ENCODE measurements at places on chromosomes 4 and X.

DNA sequence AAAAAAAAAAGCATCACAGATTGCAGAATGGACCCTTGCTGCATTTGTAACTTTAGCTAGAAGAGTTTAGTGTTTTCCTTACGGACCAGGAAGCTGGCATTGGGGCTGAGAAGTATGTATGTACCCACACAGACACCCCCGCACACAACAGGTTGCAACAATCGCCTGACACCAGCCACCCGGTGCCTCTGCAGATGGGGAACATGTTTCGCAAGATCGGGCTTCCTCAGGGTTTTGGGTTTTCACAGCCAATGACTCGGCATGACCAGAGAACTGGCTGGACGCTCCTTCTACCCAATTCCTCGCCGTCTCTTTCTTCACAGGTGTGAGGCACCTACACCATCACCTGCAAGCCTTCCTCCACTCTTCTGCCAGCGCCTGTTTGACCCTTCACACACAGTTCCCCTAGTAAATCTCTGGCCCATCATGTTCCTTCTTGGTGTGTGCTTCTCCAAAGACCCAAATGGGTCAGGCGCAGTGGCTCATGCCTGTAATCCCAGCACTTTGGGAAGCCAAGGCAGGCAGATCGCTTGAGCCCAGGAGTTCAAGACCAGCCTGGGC lies 70.4 kb downstream of the DHRSX start:
- no peak for DNase-seq

DNA sequence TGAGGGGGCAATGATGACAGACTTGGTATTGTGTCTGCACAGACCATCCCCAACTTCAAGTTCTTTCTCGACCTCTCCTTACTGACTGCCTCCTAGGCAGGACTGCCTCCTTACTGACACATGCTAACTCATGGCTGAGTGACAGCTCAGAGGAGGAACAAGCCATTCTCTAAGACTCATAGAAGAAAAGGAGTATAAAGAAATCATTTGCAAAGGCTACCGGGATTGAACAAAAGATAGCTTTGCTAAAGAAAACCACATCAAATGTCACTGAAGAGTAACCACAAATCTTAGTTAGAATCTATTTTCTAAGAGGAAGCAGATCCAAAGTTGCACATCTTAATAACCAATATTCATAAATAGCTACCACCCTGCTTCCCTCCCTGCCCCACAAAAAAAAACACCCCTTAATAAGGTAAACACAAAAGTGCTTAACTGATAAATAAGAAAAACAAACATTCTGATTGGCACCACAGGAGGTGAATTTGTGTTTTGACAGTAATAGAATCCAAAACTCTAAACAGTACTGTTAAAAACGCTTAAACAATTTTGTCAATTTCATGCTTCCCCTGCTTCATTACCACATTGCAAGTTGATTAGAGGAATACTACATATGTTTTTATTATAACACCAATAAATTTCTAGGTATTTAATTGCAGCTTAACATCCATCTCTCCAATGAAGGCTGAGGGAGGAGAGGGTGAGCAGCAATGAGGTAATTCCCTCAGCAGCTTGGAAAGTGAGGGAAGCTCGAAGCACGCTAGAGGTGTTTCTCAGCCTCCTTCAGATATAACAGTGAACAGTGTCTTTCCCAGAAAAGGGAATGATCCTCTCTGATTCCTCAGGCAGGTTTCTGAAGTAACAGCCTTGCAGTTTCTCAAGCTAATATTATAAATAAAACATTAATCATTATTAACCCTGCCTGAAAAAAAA lies 160.0 kb downstream of the HNRNPD start:
- no peak for DNase-seq

GRCh38 chrX:101029665-101030064 lies 22.2 kb downstream of the TRMT2B start:
- no peak for DNase-seq

- DNase-seq: no peak
Measured at GRCh38 chr4:140150636-140150885, 3.4 kb downstream of the MAML3 start.

GRCh38 chrX:76893930-76894329 lies 466.4 kb downstream of the MAGEE1 start:
- no peak for DNase-seq

GRCh38 chr4:135186002-135186401 lies 984.4 kb upstream of the PABPC4L start:
- no peak for DNase-seq

- DNase-seq: no peak
Measured at GRCh38 chr4:108775921-108776320, 13.1 kb upstream of the ETNPPL start.

DNA sequence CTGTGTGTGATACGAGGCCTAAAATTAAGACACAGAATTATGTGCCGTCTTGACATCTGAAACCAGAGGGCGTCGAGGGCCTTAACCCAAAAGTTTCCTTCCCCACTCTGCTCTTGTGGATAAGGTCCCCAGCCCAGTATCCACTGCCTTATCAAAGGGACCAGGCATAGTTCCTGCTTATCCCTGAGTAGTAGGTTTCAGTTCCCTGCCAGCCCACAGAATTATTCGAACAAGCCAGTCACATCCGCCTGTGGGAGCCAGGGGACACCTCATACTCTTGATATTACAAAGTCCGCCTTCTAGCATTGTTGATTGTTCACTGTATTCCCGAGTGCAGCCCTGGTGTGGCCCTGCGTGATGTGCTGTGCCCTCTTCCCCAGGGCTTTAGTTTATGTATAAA lies 5.4 kb upstream of the MMRN1 start:
- no peak for DNase-seq

- no peak for DNase-seq
Measured at GRCh38 chrX:147635186-147635585, 276.5 kb upstream of the FMR1 start.

GRCh38 chr4:174023641-174024040 lies 259.8 kb downstream of the FBXO8 start:
- DNase-seq: peak; percentile 9

- DNase-seq: no peak
Measured at GRCh38 chr4:72846280-72847111, 223.0 kb downstream of the COX18 start.

DNA sequence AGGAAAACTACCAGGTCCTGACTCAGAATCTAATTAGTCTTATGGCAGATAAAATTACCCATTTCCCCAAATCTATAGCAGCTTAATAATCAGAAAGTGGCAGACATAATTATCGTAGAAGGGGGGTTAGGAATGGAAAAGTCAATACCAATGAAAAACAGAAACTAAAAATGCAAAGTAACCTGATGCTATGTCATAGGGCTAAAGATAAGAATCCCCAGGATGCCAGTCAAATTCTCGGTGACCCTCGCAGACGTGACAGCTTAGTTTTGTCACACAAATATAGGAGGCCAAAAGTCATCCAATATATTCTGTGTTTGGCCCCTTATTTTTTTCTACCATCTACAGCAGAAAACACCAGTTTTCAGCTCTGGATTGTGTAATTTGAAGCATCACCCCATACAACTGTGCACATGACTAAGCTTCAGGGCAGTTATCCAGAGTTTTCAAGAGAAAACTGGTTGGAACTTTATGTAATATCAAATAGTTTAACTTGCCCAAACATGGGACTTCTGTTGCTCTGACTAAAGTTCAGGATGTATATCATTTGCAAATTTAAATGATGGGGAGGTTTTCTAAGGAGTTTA lies 30.9 kb downstream of the RASSF6 start:
- peak; percentile 78 for DNase-seq

DNA sequence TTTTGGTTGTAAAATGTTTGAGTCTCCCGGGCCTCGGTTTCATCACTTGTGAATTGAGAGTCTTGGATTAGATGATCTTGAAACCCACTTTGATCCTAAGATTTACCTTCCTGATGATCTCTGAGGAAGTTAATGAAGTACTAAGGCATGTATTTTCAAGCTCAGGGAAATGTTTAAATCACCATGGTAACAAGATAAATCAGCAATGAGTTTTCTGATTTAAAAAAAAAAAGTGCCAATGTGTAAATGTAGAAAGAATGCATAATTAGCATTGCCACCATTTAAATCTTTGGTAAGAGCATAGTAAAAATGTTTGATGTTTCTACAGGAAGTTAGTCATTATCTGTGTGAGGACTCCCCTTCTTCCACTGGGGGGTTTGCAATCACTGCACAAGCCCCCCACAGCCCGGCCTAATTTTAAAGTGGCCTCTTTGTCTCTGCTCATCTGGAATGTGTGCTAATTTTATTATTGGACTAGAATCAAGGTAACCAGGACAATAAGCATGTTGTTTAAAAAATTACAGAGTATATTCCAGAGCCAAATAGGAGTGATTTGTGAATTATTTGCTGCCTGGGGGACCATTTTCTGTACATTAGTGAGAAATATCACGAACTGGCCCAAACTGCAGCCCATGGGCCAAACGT lies 93.6 kb downstream of the SLC34A2 start:
- DNase-seq: peak; percentile 16

GRCh38 chr4:26936284-26937065 lies 75.8 kb downstream of the STIM2 start:
- DNase-seq: no peak

GRCh38 chrX:136708348-136708747 lies 60.4 kb downstream of the CD40LG start:
- DNase-seq: no peak

- DNase-seq: no peak
Measured at GRCh38 chr4:13236485-13236884, 247.7 kb downstream of the RAB28 start.

GRCh38 chr4:28890949-28891775 lies 1829.0 kb upstream of the PCDH7 start:
- DNase-seq: peak; percentile 19

- DNase-seq: no peak
Measured at GRCh38 chrX:154542723-154543424, 3.8 kb downstream of the G6PD start.

DNA sequence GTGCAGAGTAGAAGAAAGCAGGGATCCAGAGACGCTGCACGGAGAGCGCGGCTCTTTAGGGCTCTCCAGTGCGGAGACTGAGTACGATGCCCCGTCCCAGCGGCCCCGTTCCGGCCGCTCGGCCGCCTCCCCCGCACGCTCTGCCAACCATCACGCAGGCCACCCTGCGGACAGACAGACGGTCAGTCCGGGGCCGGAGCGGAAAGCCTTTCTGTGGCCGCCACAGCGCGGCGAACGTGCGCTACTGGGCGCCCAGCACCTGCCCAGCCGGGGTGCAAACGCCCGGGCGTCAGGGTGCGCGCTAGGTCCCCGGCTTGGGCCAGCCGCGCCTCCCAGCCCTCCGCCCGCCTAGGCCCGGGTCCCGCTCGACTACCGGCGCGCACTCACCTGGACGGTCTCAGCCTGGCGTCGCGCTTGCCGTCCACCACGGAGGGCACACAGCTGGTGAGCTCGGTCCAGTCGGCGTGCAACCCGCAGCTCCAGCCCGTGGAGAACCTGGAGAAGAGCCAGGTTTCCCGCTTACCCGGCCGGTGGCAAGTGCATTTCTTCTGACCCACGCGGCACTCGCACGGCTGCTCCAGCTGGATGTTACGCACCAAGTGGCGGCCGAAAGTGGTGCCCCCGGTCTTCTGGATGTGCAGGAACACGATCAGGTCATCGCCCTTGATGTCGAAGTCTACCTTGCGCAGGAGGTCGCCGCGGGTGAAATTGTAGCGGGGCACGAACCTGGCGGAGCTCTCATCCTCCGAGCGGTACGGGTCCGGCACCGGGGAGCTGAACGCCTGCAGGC lies 1.8 kb downstream of the HS6ST2 start:
- DNase-seq: no peak

DNA sequence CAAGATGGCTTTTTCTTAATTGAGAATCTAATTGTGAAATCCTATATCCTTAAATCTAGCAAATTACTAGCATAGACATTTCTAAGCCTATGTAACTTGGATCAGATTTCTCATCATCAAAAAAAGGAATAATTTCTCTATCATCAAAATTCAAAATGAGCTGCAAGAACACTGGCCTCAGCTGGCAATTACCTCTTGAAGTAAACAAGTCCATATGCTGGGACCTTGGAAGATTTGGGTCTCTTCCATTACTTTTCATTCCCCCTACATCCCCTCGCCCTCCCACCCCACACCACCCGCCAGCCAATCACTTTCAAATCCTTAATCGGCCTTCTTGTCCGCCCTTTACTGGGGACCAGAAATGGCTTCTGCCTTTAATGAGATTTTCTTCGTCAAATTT lies 23.3 kb upstream of the MBTPS2 start:
- DNase-seq: no peak

DNA sequence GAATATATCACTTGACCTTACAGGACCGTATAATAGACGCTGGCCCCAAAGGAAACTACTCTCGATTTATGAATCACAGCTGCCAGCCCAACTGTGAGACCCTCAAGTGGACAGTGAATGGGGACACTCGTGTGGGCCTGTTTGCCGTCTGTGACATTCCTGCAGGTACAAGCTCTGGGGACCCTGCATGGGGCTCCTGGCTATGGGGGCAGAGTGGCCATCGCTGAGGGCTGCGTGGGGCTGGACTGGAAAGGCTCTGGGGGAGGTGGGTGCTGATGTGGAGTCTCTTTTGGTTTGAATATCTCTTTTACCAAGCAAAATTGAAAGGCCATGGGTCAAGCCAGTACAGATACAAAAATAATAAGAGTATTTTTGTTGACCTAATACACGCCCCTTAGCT lies 33.9 kb downstream of the NELFA start:
- no peak for DNase-seq

GRCh38 chr4:164700471-164700870 lies 53.5 kb upstream of the SMIM31 start:
- DNase-seq: no peak

DNA sequence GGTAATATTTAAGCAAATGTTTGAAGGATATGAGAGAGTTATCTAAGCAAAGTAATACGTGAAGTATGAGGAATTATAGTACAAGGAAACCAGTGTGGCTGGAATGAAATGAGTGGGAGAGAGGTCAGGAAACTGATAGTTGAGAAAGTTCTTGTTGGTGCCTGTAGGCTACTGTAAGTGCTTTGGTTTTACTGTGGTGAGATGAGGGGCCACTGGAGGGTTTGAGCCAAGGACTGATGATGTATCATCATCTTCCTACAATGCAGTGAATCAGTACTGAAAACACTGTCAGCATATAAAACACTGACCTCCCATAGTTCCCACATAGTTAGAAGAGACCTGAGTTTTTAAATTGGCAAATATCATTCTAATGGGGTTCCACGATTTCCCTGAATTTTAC lies 367.5 kb upstream of the CTSO start:
- peak; percentile 90 for DNase-seq

DNA sequence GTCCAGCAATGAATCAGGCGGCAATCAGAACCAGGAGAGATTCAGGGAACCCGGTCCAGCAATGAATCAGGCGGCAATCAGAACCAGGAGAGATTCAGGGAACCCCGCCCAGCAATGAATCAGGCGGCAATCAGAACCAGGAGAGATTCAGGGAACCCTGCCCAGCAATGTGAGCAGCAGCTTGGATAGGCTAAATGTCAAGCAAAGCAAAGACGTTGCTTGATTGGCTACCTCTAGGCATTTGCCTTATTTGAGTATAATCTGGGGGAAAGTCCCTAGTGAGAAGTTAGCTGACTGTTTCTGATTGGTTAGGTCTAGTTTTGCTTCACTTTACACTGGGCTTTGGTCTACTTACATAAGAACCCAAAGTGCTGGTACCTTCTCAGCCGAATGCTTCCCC lies 1212.2 kb upstream of the TENM3 start:
- DNase-seq: peak; percentile 42

DNA sequence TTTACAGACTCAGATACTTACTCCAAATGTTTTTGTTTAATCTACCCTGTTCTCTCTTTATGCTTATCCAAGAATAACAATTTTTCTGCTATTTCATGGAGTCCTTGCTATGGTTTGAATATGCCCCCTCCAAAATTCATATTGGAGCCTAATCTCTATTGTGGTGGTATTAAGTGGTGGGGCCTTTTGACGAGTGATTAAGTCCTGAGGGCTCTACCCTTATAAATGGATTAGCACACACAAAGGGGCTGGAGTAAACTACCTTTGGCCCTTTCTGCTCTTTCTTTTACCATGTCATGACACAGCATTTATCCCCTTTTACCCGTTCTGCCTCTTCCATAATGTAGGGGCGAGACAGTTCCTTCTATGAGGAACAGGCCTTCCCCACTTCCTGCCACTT lies 285.5 kb downstream of the GASK1B start:
- no peak for DNase-seq
